ENCODE measurements at places on chromosomes 6 and 20.

DNA sequence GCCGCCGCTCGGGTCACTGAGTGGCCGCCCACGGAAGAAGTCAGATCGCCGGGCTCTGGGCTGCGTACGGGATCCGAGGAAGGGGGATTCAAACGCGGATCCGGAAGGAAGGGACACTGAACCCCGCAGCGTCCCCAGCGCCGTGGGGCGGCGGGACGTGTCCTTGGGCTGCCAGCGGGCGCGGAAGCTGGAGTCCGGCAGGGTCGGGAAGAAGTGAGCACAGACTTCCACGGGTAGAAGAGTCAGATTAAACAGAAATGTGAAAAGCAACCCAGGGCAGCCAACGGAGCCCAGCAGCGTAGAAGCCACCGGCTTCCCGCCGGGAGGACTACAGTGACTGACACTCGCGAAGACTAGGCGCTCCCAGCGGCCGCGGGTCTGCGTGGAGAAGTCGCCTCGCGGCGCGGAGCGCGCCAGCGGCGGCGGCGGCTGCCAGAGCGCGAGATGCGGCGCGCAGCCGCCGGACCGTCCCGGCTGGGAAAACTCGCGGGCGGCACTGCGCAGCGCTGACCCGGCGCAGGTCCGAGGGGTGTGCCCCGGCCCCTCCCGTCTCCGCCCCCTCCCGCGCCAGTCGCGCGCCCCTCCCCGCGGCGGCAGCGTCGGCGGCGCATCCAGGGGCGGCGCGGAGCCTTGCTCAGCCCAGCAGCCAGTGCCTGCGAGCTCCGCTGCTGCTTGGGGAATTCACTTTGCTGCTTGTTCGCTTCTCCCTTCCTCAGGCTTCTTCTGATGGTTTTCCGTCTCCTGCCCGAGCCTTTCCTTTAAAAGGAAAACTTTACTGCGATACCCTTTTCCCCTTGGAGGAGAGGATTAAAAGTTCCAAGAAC lies at the start of gene SAMD5:
TSS of gene SAMD5 (plus strand) at position 649 of the 824 bp plus-strand sequence. CDS start 239 bp downstream, outside the sequence.
- no peak for DNase-seq

- DNase-seq, result no peak
These were observed 158.6 kb upstream of the MLN start for GRCh38 chr6:33962246-33963027.

- peak; percentile 51 for DNase-seq
These were observed 9.9 kb downstream of the CYP21A2 start for GRCh38 chr6:32047855-32048766.

DNA sequence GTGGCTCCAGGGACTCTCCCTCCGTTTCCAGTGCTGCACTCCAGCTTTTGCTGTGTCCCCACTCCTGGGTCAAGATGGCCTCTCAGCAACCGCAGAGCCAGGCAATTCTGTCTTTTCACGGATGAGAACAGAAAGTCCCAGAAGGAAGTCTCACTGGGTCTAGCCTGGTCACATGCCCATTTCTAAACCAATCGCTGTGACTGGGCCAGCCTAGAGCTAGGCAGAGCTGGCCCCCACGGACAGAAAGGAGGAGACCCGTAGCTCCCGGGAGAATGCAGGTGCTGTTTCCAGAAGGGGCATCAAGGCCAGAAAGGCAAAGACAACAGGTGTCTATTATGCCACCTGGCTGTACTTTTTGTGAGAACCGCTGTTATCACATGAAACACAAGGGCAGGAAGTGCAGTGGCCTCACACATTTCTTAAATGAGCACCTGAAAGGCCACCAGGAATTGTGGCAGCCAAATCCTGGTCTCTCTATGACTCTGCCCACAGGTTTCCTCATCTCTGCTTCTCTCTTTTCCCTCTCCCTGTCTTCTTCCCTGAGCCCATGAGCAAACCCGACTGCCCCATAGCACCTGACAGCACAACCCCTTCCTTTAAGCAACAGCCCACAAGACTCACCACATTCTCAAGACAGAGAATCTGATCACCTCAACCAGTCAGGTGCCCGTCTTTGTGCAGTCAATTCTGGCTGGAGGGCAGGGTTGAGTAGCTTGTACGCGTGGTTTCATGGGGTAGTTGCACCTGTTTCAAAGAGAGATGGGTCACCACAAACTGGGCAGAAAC lies 37.1 kb upstream of the B4GALT5 start:
- peak; percentile 50 for DNase-seq

DNA sequence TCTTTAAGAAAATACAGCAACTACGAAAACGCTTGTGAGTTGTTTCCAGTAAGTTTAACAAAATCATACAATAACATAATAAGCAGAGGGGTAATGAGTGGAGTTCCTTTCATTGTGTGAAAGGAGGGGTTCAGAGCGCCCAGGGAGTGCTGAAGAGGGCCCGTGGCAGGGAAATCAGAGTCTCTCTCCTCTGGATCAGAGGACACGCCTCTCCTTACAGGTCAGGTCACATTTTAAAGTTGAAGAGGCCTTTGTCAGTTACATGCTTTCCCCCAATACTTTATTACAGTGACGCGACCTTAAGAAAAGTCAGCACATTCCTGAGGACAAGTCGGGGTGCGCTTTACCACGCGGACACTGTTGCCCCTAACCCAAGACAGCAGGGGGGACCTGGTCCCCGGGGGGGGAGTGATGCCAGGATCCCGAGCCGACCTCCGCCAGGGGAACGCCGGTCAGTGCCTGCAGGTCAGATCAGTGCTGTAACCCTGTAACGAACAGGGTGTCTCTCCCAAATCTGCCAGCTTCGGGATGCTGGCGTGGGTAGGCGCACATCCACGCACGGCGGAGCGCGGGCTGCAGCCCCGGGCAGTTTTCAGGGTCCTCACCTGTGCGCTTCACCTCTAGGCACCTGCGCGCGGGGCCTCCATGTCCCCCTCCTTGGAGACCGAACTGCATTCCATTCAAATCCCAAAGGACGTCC lies 848 bp downstream of the DACT2 start:
- no peak for DNase-seq

DNA sequence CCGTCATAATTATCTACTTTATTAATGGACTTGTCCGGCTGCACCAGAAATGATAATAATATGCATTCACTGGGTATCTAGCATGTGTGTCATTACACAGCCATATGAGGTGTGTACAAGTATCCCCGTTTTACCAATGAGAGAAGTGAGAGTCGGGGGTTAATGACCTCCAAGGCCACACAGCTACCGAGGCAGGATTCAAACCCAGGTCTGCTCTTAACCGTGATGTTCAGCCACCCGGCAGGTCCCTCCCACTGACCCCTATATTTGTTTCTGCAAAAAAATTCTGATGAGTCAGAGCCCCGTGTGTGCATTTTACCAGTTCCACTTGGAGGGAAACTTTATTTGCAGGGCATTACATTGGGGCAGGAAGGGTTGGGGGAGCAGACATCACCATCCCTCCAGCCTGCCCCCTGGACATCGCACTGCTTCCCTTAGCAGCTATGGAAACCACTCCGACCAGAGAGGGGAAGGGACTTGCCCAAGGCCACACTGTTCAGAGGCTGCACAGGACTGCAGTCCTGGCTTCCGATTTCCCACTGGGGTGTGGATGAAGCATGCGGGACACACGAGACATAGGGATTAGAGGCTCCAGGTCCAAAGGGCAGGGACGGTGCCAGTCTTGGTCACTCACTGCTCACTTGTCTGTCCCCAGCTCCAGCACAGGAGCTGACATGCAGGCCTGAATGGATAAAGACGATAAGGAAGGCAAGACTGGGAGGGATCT lies 10.1 kb upstream of the SRC start:
- DNase-seq, result no peak

DNA sequence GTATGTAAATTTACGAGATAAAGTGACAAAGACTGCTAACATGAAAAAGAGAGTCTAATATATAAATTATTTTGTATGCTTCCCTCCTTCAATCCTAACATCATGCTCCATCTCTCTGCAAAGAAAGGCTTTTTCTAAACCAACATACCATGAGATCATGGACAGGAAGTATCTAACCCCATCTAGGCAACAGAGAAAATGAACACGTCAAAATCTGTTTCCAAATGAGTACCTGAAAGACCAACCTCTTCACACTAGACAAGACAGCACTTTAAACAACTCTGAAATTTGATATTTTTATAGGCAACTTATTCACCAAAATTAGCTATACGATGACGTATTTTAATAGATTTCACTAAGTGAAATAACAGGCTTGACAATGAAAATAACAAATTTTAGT lies 54.6 kb downstream of the MAN1A1 start:
- no peak for DNase-seq

DNA sequence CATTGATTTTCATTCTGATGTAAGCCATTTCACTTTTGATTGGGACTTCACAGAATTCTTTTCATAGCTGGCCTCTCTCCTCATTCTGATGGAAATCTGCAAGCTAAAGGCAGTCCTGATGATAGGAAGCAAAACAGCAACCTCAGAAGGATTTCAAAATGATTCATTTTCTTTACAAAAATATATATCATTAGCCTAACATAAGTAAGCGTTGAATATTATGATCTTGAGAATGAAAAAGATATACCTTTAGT lies 143.1 kb upstream of the GJE1 start:
- DNase-seq, result no peak

DNA sequence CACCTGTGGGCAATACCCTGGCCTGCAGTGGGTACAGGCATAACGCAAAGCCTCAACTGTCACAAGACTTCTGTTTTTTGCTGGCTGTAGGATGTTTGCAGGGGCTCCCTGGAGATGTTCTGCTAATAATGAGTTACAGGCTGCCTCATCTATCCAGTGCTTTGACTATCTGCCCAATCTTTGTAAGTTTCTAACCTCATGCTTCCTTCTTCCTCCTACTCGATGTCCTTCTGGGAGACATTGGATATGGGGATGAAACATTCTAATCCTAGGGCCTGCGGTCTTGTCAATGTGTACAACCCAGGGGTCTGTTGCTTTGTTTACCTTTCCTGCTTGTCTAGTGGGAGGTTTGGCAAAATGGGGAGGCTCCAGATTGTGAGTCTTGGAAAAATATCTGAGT lies 136.8 kb upstream of the TCF21 start:
- DNase-seq, result no peak

GRCh38 chr6:150410906-150411305 lies 42.1 kb downstream of the IYD start:
- no peak for DNase-seq

DNA sequence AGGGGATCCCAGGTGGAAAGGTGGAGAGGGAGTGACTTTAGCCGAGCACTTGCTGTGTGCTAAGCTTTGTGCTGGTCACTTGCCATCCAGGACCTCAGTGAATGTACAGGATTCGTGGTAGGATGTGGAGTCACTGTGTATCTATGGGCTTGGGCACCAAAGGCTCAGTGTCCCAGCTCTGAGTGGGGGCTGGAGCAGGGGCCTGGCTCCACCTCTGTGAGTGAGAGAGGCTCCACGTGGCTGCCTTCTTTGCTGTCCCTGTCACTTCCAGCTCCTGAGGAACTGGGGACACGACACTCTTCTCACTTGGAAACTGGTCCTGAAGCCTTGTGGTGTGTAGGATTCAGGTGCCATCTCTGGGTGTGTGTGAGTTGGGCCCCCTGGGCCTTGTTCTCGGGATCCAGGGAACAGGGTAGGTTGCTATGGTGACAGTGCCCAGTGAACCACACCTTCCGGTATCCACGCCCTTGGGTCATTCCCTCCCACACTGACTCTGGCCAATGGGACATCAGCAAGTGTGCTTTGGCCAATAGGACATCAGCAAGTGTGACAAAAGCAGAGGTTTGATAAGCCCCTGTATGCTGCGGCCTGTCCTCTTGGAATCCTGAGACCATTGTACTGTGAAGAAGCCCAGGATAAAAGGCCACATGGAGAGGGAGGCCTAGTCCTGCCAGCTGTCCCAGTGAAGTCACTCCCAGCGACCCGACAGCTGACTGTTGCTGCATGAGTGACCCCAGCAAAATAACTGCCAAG lies 87.7 kb downstream of the CDH22 start:
- no peak for DNase-seq

DNA sequence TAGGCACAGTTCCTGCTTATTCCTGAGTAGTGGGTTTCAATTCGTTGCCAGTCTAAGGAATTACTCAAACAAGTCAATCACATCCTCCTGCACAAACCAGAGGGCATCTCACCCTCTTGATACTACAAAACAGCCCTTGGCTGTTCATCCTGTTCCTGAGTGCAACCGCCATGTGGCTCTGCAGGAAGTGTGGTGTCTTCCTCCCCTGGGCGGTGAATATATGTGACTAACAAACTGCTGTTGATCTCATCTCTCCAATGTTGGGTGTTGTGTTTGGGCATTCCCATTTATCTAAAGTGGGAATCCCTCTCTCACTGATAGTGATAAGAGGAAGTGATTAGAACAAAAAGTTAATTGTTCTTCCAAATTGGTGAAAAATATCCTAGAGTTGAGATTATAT lies 163.0 kb downstream of the TBX18 start:
- DNase-seq, result no peak

- no peak for DNase-seq
These were observed 1.3 kb upstream of the CNR1 start for GRCh38 chr6:88167352-88167937.

GRCh38 chr6:98380589-98380988 lies 453.8 kb upstream of the POU3F2 start:
- DNase-seq, result no peak

DNA sequence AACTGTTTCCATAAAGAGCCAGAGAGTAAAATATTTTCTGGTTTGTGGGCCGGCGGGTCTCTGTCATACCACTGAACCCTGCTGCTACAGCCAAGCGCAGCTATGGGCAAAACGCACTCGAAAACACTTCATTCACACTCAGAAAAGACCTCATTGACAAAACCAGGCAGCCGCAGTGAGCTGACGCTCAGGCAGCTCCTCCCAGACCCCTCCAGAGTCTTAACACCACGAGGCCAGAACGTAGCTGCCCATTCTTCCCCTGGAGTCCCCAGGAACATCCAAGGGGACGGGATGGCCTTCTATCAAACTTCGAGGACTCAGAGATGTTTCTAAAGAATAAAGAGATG lies 35.6 kb upstream of the ZBP1 start:
- DNase-seq, result no peak

DNA sequence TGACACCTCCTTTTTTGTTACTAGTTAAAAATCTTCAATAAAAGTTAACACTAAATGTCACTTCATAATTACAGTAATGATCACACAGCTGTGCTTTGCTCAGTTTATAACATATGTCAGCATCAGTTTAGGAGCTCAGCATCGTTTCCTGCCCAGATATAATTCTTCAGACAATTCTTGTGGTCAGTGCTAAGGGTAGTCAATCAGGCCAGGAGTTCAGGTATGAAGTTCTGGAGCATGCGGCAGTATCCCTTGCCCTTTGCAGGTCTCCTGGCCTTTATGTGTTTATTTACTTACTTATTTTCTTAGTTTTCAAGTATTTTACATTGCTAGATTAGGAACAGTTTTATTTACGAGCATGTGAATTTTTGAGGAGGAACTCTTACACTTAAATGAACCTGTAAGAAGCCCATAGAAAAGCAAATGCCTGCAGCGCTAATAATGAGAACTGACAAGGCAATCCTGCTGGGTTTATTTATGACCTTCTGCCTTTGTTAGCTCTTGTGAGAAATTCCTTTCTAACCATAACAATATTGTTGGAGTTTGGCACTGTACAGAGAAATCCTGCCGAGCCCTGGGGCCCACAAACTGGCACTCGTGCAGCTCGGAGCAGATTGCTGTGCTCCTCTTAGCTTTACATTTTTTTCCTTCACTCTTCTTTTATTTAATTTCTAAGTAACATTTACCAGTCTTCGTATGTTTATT lies 252.8 kb downstream of the TMEM242 start:
- DNase-seq, result no peak

Data from GM18507 (cell line).